ENCODE measurements at places on chromosomes 2 and 18. TPM values are rescaled to one million over a fixed set of nuclear protein-coding genes. Genes with fewer than 3 reads are reported as not detected.

SLC30A3 gene
- total RNA-seq: 0.77 TPM

DNA sequence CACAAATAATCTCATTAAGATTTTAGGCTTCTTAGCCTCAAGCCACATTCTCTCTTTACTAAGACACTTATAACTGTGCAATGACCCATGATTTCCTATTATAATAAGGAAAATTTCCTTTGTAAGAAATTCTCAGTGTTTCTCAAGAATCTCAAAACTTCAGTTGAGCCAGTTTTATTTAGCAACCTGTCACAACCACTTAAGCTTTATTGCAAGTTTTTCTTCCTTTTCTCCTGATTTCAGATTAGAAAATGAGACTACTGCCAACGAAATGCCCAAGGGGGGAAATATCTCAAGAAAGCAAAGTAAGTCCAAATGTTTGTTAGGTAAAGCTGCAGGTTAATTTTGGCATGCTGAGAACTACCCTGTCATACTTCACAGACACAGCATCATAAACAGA lies 178.5 kb downstream of the THADA start:
- no peak for DNase-seq

DNA sequence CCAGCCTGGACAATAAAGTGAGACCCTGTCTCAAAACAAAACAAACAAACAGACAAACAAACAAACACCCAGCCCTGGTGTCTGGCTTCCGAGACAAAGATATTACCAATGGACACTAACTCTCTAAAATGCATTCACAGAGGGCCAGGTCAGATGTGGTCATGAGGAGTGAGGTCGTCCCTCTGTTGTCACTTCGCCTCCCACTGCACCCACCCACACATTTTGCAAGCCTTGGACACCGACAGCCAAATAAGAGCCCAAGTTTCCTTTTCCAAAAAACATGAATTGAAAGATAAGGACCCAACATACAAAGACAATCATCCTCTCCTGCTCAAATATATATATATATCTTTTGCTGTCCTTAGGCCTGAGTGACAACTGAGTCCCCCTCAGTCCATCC lies 319.9 kb downstream of the TSN start:
- DNase-seq: no peak

DNA sequence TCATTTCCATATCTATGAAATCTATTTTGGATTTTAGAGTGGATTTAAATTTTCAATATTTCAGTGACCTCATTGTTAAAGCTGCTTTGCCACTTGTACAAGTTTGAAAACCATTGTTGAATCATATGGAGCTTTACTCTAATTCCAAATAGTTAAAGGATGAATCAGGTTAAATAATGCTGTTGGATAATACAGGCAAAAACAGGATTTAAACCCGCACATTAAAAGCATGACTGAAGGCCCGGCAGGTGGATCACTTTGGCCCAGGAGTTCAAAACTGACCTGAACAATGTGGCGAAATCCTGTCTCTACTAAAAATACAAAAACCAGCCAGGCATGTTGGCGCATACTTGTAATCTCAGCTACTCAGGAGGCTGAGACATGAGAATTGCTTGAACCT lies 68.3 kb downstream of the RIF1 start:
- no peak for DNase-seq

GRCh38 chr2:102082571-102083392 lies 59.8 kb upstream of the IL1R1 start:
- DNase-seq: peak; percentile 94

GPC1 gene
- total RNA-seq: 62.5 TPM

DNA sequence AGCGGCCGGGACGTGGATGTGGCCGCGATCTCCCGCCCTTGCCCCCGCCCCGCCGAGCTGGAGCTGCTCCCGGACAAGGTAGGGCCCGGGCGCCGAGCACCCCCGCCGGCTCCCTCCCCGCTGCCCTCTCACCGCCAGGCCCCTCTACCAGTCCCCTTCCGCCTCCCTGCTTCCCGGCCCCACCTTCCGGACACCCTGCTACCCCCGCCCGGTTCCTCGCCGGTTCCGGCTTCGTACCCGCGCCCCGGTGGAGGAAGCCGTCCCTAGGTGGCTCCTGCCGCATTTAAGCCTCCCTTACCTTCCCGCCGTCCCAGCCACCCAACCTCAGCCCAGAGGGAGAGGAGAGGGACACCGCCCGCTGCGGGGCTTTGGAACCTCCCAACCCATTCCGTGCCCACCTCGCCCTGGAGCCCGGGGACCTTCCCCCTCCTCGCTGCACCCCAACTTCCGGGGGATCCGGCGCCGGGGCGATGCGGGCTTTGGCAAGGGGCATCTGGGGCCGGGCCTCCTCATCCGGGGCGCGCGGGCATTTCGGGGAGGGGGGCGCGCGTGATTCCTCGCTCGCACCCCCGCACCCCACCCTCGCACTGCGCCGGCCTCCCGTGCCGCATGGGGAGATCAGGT lies 475 bp downstream of the B3GNT2 start:
- no peak for DNase-seq

GRCh38 chr18:13612196-13612997 lies 114.0 kb downstream of the FAM210A start:
- no peak for DNase-seq

GRCh38 chr2:85777441-85777861 lies 23.7 kb downstream of the ATOH8 start:
- no peak for DNase-seq

GRCh38 chr18:25097057-25097456 lies 254.9 kb downstream of the ZNF521 start:
- DNase-seq: peak; percentile 89

THSD7B gene
- total RNA-seq: 8.2 TPM

LMAN2L gene
- 36.3 TPM for total RNA-seq

GRCh38 chr2:73716543-73717250 lies 20.4 kb downstream of the TPRKB start:
- peak; percentile 26 for DNase-seq

Measured in lung (tissue), 17 donors.